ENCODE measurements at places on chromosomes 5 and 9. TPM values are rescaled to one million over a fixed set of nuclear protein-coding genes. Genes with fewer than 3 reads are reported as not detected.

- DNase-seq = no peak
- no peak overlapping the region for H3K27ac ChIP-seq
- no peaks in the 10 kb centered on the region for H3K4me1 ChIP-seq
- H3K4me3 ChIP-seq = no peak overlapping the region
- peaks cover 12% of the 10 kb centered on the region for H3K27me3 ChIP-seq
These were observed 48.1 kb downstream of the EPB41L4B start for GRCh38 chr9:109272745-109273144.

GRCh38 chr5:122391621-122392020 is 79.6 kb downstream of the SNCAIP start:
- no peaks in the 10 kb centered on the region for H3K4me1 ChIP-seq
- H3K36me3 ChIP-seq = no peaks in the 10 kb centered on the region
- no peak overlapping the region for H3K4me3 ChIP-seq
- DNase-seq = no peak

Gene KIF27
- total RNA-seq = 6.4 TPM

DNA sequence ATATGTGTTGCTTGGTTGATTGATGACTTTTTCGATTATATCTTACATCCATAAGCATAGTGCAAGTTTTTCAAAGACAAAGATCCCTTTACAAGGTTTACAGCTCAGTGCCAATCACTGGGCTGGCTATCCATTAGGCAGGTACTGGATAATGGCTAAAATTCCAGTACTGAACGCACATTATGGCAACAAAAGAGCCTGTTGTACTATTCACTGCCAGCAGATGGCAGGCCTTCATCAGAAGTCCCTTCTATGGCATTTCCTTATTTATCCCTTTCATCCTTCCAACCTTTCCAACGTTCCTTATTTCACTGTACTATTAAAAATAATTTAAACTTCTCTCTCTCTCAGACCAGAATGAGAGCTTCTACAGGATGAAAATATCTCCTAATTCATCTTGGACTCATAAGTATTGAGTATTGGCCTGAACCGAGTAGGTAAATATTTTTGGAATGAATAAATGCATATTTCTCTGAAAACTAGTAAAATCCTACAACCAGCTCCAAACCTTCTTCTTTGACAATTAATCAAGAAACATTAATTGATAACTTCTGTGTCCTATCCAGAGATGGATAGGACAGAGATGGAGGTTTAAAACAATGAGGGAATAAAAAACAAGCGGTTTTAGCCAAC is 6.7 kb upstream of the WNT8A start:
- H3K27me3 ChIP-seq = no peaks in the 10 kb centered on the region
- H3K27ac ChIP-seq = no peak overlapping the region
- DNase-seq = peak; percentile 46
- peaks cover 17% of the 10 kb centered on the region for H3K4me1 ChIP-seq
- H3K4me3 ChIP-seq = no peak overlapping the region
- no peaks in the 10 kb centered on the region for H3K36me3 ChIP-seq

Gene S100Z
- total RNA-seq = 1.9 TPM

DNA sequence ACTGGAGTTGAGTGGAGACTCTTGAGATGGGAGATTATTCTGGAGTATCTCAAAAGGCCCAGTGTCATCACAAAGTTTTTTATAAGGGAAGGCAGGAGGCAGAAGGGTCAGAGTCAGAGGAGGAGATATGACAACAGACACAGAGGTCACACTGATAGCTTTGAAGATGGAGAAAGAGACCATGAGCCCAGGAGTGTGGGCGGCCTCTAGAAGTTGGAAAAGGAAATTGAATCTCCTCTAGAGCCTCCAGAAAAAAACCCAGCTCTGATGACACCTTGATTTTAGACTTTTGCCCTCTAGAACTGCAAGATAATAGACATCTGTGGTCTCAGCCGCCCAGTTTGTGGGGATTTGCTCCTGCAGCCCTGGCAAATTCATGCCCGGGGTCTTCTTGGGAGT is 64.8 kb upstream of the SPTLC1 start:
- no peak overlapping the region for H3K27ac ChIP-seq
- no peak for DNase-seq
- no peak overlapping the region for H3K4me3 ChIP-seq
- no peaks in the 10 kb centered on the region for H3K36me3 ChIP-seq
- H3K27me3 ChIP-seq = no peaks in the 10 kb centered on the region

Measured in activated T-cell treated with anti-CD3 and anti-CD28 coated beads, Interleukin-2, amount 50 U/mL, for 72 hours (primary cell).